Right lobe of liver (tissue), 6 donors: ENCODE measurements at places on chromosomes 12 and 14. TPM values are rescaled to one million over a fixed set of nuclear protein-coding genes. Genes with fewer than 3 reads are reported as not detected.

GRCh38 chr14:77022236-77022852, 6.2 kb downstream of the IRF2BPL start:
- DNase-seq: no peak
- H3K4me1 ChIP-seq: peaks cover 5% of the 10 kb centered on the region
- no peaks in the 10 kb centered on the region for H3K36me3 ChIP-seq

GRCh38 chr12:23911574-23911973, 37.9 kb downstream of the SOX5 start:
- DNase-seq: no peak
- H3K27me3 ChIP-seq: no peaks in the 10 kb centered on the region
- H3K4me1 ChIP-seq: no peaks in the 10 kb centered on the region

DNA sequence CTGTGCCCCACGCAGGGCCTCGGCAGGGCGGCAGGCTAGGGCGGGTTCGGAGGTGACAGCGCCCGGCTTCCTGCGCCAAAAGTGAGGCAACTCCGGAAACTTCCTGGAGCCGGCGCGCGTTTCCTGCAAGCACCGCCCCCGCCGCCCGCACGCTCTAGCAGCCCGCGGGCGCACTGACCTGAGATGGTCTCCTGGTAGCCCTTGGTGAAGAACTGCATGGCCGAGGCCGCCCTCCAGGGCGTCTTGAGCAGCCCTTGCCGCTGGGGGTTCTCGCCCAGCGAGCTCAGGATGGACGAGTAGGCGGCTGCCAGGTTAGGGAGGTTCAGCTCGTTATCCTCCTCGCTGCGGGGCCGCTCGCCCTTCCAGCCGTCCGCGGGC, 494 bp downstream of the GCH1 start:
- no peaks in the 10 kb centered on the region for H3K36me3 ChIP-seq
- DNase-seq: peak; percentile 87
- no peaks in the 10 kb centered on the region for H3K27me3 ChIP-seq
- peaks cover 9% of the 10 kb centered on the region for H3K4me1 ChIP-seq
- H3K4me3 ChIP-seq: peak overlapping the region; percentile 82

DNA sequence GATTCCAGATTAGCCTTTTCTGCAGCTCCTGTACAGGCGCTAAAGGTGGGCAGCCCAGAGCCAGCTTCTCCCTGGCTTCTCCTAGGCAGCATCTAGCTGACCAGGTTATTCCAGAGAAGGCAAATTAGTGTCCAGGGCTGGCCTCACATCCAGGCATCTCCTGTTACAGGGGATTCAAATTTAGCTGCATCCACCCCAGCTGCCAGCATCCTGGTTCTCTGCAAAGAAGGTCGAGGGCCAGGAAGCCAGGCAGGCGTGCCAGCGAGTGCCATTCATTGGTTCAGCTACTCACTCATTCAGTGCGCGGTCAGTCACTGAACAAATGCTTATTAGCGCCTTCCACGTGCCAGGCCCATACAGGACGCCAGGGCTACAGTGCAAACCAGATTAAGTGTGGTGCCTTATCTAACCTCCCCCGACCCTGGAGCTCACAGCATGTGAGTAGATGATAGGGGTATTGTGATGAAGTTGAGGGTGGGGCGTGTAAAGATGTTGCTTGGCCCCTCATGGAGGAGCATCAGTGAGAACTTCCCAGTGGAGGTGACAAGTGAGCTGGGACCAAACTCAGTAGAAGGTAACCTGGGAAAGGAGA, 15.7 kb upstream of the FAM222A start:
- H3K36me3 ChIP-seq: no peaks in the 10 kb centered on the region
- no peak overlapping the region for H3K4me3 ChIP-seq
- no peak for DNase-seq
- no peaks in the 10 kb centered on the region for H3K27me3 ChIP-seq
- H3K4me1 ChIP-seq: no peaks in the 10 kb centered on the region

- peak; percentile 66 for DNase-seq
- H3K27me3 ChIP-seq: no peaks in the 10 kb centered on the region
- peaks cover 4% of the 10 kb centered on the region for H3K4me1 ChIP-seq
- H3K4me3 ChIP-seq: peak overlapping the region; percentile 71
- no peak overlapping the region for H3K27ac ChIP-seq
Observed at GRCh38 chr14:89027097-89027740, 202.8 kb downstream of the TTC8 start.

DNA sequence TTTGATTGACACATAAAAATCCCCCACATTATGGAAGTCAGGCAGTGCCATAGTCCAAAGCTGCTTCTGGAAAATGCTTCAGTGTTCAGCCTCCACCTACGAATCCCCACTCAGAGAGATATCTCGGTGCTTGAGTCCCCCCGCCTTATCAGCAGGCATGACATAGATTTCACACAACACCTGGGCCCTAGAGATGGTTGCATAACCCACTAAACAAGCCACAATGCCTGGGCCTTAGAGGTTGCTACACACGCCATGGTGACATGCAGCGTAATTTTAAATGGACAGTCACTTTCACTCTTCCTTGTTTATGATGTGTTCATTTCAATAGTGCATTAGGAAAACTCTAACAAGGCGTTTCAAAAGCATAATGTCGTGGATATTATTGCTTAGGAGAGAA, 38.0 kb downstream of the CCDC60 start:
- peaks cover 3% of the 10 kb centered on the region for H3K4me1 ChIP-seq
- no peak for DNase-seq
- H3K27ac ChIP-seq: no peak overlapping the region
- no peaks in the 10 kb centered on the region for H3K36me3 ChIP-seq
- H3K4me3 ChIP-seq: no peak overlapping the region
- H3K27me3 ChIP-seq: no peaks in the 10 kb centered on the region

- H3K4me1 ChIP-seq: no peaks in the 10 kb centered on the region
- no peak for DNase-seq
- no peak overlapping the region for H3K4me3 ChIP-seq
- no peaks in the 10 kb centered on the region for H3K27me3 ChIP-seq
- no peaks in the 10 kb centered on the region for H3K36me3 ChIP-seq
- H3K27ac ChIP-seq: no peak overlapping the region
Observed at GRCh38 chr14:79629411-79630287, 581.7 kb downstream of the DIO2 start.

DNA sequence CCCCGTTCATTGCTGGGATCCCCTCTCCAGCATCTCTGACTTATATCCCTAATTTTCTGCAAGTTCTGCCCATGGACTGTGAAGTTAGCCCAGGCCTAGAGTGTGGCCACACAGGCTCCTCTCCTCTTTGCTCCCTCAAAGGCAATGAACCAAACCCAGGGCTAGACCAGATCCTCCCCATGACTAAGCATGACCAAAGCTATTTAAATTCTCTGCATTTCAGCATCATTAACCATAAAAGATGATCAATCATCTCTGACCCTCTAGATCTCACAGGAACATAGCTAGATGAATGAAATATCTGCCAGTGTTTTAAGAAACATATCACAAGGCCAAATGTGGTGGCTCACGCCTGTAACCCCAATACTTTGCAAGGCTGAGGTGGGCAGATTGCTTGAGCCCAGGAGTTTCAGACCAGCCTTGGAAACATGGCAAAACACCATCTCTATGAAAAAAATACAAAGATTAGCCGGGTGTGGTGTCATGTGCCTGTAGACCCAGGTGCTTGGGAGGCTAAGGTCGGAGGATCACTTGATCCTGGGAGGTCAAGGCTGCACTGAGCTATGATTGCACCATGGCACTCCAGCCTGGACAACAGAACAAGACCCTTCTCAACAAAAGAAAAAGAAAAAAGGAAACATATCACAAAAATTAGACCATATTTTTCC, 2.2 kb upstream of the KRT3 start:
- no peak overlapping the region for H3K27ac ChIP-seq
- no peak overlapping the region for H3K4me3 ChIP-seq
- H3K4me1 ChIP-seq: no peaks in the 10 kb centered on the region
- no peaks in the 10 kb centered on the region for H3K36me3 ChIP-seq

GRCh38 chr14:92685784-92686355, 62.6 kb downstream of the LGMN start:
- no peaks in the 10 kb centered on the region for H3K27me3 ChIP-seq
- H3K36me3 ChIP-seq: no peaks in the 10 kb centered on the region
- H3K27ac ChIP-seq: no peak overlapping the region
- no peaks in the 10 kb centered on the region for H3K4me1 ChIP-seq

DNA sequence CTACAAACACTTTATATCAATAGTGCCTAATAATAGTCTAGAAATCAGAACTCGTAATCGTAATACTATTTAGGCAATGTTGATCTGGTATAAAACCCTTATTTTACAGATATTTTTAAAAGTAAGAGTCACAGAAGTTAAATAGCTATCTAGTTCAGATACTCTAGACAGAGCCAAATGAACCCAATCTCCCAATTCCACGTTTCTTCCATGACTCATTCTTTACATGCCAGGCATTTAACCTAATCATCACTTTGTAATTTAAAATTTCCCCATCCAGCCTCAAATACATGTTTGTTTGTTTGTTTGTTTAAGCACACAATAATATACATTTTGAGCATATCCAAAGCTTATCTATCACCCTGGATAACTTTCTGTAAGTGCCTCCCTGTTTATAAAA, 36.4 kb upstream of the GARIN6 start:
- H3K4me1 ChIP-seq: no peaks in the 10 kb centered on the region
- DNase-seq: no peak
- H3K27me3 ChIP-seq: no peaks in the 10 kb centered on the region
- no peaks in the 10 kb centered on the region for H3K36me3 ChIP-seq

- H3K27me3 ChIP-seq: no peaks in the 10 kb centered on the region
- DNase-seq: no peak
- no peaks in the 10 kb centered on the region for H3K4me1 ChIP-seq
- H3K27ac ChIP-seq: no peak overlapping the region
- H3K4me3 ChIP-seq: no peak overlapping the region
Observed at GRCh38 chr12:24896171-24896570, 52.7 kb downstream of the BCAT1 start.

GRCh38 chr12:54352891-54353874, 11.1 kb downstream of the GPR84 start:
- no peaks in the 10 kb centered on the region for H3K27me3 ChIP-seq
- DNase-seq: peak; percentile 79
- H3K4me3 ChIP-seq: no peak overlapping the region
- H3K4me1 ChIP-seq: peaks cover 28% of the 10 kb centered on the region

GRCh38 chr12:45216230-45216982, 511 bp downstream of the ANO6 start:
- H3K27me3 ChIP-seq: no peaks in the 10 kb centered on the region
- peak overlapping the region; percentile 95 for H3K27ac ChIP-seq
- H3K36me3 ChIP-seq: no peaks in the 10 kb centered on the region
- H3K4me3 ChIP-seq: peak overlapping the region; percentile 77
- peak; percentile 67 for DNase-seq

DNA sequence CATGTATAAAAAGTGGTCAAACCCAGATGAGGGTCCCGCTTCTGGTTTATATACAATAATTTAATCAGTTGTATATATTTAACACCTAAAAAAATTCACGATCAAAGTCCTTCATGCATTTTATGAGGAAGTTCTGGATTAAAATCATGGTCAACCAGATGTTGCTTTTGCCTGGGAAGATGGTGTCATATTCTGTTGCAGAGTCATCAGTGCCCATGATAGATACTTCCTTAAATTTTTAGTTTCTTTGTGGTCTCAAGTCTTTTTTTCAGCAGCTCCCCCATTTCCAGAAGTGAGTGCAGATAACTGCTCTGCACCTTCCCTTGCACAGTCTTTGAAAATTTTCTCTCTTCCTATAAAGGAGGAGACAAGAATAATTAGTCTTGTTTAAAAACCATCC, 16.1 kb downstream of the ERP29 start:
- H3K36me3 ChIP-seq: peaks cover 10% of the 10 kb centered on the region
- no peak overlapping the region for H3K27ac ChIP-seq
- H3K27me3 ChIP-seq: no peaks in the 10 kb centered on the region
- no peak for DNase-seq
- no peaks in the 10 kb centered on the region for H3K4me1 ChIP-seq

DNA sequence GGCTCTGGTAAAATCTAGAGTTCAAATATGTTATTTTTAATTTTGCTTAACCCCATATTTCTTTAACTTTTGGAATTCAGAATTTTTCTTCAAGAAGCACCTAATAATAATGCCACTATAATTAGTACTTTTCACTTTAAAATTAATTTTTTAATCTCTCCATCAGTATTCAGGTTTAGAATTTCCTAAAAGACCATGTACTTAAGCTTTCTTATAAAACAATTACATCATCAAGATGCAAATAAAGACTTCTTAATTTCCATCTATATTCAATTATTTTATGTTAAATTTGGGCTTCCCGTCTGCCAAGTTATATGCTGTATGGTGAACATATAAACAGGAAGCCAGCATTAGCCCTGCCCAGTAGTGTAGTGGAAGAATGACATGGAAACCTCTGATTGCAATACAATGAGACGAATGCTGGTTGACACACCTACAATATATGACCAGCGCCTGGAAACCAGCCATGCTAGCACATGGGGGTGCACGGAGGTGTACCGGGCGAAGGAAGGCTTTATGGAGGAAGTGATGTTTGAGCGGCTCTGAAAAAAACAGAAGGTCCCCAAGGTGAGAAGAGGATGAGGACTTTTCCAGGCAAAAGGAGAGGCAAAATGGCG, 82.2 kb downstream of the LLPH start:
- no peaks in the 10 kb centered on the region for H3K4me1 ChIP-seq
- H3K27ac ChIP-seq: no peak overlapping the region
- no peak overlapping the region for H3K4me3 ChIP-seq
- no peaks in the 10 kb centered on the region for H3K36me3 ChIP-seq
- no peak for DNase-seq
- H3K27me3 ChIP-seq: no peaks in the 10 kb centered on the region

GRCh38 chr14:88951370-88951769, 126.9 kb downstream of the TTC8 start:
- no peak overlapping the region for H3K27ac ChIP-seq
- no peak overlapping the region for H3K4me3 ChIP-seq
- no peaks in the 10 kb centered on the region for H3K36me3 ChIP-seq
- DNase-seq: no peak
- H3K27me3 ChIP-seq: no peaks in the 10 kb centered on the region

The P2RX2 gene
- total RNA-seq: not detected

The SMAGP gene
- 8.1 TPM for total RNA-seq

The CEBPE gene
- total RNA-seq: not detected

The GALNT8 gene
- not detected for total RNA-seq

The KRT77 gene
- not detected for total RNA-seq

The RFC5 gene
- 4.6 TPM for total RNA-seq

The PDZRN4 gene
- not detected for total RNA-seq

The CAPZA3 gene
- 0.24 TPM for total RNA-seq

The DLGAP5 gene
- total RNA-seq: 0.39 TPM

The SAMD15 gene
- 0.27 TPM for total RNA-seq
